NAMALWA (cell line): ENCODE measurements at places on chromosomes 11 and 22.
A peak's percentile ranks its signal among the peaks of the same experiment; 100 is the strongest.

DNA sequence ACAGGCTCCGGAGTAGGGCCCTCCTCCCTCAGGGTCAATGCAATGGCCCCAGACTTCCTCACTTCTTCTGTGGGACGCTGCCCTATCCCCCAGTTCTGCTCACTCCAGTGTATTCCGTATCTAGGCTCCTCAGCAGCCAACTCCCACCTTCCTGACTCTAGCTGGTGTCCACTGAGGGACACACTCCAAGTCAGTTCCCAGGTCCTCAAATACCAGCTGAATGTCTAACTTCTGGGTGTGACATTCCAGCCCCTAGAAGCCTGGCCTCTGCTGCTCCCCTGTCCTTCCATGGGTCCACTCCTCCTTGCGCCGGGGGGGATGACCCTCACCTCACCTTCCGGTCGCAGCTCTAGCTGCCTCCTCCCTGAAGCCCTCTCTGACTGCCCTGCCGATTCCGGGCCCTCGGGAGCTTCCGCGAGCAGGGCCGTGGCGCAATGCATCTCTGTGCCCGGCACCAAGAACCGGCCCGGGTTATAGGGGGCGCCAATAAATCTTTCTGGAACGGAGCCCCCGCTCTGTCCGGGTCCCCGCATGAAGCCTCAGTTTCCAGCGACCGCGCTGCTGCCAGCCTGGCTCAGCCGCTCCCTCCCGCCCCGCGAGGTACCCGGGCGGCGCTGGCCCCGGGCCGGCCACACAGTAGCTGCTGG, 15.4 kb downstream of the BAD start:
- peak; percentile 50 for DNase-seq

DNA sequence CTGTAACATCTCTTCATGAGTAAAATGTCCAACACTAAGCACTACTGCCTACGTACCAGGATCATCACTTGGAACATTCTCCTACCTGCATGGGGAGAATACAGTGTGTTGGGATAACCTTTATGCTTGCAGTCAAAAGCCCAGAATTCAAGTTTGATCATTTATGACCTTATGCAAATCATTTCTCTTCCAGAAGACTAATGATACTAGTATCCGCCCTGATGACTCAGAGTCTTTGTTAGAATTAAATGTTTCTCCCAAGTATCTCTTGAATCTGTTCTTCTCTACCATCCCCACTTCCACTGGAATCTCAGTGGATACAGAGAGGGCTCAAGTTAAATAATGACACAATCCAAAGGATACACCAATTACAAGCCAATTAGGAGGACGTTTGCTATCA, 12.4 kb downstream of the MAJIN start:
- no peak for DNase-seq

DNA sequence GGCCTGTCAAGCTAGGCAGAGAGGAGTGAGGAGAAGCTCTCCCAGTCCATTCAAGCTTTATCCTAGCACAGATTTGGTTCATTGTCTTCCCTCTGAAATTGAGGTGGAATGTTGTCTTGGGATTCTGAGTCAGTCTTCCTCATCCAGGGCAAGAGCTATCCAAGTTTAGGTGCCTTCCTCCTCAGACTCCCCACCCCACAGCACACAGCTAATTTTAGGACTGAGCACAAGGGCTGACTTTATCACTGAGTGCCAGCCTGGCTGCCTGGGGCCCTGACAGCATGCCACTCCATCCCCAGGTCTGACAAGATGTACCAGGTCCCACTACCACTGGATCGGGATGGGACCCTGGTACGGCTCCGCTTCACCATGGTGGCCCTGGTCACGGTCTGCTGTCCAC, 2.6 kb downstream of the PGAP2 start:
- no peak for DNase-seq

DNA sequence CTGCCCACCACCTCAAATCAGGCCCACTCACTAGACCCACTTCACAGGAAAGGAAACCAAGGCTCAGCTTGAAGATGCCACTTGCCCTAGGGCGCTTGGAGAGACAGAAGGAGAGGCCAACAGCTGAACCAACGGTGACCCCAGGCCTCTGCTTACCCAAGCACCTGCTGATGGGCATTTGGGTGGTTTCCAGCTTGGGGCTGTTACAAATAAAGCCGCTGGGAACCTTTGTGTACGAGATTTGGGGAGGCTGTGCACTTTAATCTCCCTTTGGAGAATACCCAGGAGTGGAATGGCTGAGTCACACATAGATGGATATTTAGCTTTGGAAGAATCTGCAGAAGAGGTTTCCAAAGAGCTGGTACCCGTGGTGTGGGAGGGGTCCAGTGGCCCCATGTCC, 50.9 kb upstream of the LINC01488 start:
- DNase-seq, result no peak

DNA sequence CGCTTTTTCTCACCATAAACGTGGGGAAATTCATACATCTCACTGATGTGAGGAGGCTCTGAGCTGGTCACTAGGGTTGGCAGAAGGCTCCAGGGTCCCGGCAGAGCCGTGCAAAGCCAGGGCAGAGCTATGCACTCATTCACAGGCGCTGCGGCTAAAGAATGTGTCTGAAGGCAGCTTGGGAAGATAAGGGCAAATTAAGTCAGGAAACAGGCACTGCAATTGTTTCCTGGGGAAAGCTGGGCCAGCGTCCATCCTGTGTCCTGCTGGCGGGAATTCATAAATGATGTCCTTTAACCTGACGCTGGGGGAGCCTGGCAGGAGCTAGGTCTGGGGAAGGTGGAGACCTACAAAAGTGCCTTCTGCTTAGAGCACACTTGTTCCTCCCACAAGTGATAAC, 27.6 kb downstream of the PKNOX2 start:
- no peak for DNase-seq

DNA sequence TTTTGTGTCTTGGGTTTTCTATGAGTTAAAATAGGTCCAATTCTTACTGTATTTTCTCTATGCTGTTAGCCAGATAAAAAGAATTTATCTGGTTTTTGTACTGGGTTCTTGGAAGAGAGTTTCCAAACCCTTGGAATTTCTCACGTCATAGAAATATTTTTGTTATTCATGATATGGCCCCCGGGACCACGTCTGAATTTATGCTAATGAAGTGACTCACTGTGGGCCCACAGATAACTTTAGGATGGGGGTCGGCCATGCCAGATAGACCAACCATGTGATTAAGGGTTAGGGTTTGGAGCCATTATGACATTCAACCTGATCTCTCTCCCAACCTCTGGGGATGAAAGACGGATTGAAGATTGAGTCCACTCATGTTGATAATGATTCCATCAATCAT, 35.6 kb upstream of the DDI1 start:
- no peak for DNase-seq

DNA sequence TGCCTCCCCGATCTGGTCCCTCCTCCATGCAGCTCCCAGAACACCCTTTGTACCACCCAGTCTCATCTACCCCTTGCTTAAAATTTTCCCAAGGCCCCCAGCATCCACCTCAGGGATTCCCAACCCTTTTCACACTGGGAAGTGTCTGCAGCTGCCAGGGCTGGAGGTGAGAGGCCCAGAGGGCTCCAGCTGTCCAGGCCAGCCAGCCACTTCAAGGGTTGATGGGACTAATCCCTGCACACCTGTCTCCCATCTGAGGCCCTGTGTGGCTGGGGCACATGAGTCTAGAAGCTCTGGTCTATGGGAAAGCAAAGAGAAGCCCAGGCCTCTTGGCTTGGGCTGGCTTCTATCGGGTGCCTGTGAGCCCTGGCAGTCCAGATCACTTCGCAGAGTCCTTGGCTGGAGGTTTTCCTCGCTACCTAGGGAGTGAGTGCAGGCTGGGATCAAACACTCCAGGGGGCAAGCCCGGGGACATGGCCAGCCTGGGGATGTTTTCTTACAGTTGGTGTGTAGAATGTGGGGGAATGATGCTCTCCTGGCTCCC, 41.1 kb upstream of the TPBGL start:
- no peak for DNase-seq

DNA sequence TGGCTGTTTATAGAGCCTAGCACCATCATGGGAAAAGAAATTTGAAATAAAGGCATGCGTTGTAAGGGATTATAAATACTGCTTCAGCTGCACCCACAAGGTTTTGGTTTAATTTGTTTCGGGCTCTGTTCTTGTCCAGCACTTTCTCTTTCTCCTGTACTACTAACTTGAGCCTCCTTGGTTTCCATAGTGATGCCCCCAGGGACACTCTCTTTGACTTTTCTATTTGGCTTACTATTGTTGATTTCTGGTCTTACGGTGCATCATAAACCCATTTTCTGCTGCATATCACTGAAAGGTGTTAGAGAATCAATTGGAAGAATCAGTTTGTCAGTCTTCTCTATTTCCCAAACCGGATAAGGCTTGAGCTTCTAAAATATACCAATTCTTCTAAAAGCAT, 1674.3 kb upstream of the RAG2 start:
- no peak for DNase-seq

DNA sequence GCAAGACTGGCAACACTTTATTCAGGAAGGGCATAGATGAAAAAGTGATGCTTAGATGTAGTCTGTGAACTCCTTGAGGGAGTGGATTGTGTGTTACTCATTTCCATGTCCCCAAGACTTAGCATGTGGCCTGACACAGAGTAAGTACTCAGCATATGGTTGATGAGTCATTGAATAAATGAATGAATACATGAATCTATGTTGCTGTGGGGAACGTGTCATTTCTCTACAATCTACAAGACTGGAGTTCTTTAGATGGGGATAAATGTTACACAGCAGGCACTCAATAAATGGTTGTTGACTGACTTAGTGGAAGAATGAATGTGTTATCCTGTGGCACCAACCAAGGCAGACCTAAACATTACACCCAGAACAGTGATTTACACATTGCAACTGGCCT, 17.9 kb downstream of the BPIFC start:
- no peak for DNase-seq

- no peak for DNase-seq
These were observed 37.9 kb downstream of the PKNOX2 start for GRCh38 chr11:125202362-125202880.

GRCh38 chr11:94925422-94926270, 47.7 kb downstream of the CWC15 start:
- no peak for DNase-seq

DNA sequence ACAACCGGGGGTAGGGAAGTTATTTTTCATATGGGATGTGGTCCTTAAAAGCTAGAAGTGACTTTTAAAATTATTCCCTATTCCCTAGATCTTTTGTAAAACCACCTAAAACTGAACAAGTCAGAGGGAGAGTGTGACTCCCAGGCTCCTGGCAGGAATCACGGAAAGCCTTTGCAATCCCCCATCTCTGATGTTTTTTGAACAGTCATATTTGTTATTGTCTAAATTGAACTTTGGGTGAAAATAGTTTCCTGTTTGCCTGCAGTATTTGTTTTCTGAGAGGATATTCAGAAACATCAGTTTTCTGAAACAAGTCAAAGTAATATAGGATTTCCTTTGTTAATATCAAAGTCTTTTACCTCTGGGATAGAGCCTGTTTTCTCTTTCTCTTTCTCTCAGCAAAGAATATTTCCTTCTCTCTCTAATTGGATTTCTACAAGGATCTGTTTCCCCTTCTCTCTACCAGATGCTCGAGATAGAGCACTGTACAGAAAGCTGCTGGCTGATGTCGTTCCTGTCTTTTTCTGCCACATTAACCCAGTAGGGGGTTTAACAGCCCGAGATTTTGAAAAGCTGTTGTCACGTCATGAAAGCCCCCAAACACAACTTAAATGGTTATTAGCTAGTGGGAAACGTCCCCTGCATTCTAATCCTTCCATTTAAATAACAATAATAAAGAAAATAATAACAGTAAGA, 132.2 kb upstream of the PITPNB start:
- no peak for DNase-seq

DNA sequence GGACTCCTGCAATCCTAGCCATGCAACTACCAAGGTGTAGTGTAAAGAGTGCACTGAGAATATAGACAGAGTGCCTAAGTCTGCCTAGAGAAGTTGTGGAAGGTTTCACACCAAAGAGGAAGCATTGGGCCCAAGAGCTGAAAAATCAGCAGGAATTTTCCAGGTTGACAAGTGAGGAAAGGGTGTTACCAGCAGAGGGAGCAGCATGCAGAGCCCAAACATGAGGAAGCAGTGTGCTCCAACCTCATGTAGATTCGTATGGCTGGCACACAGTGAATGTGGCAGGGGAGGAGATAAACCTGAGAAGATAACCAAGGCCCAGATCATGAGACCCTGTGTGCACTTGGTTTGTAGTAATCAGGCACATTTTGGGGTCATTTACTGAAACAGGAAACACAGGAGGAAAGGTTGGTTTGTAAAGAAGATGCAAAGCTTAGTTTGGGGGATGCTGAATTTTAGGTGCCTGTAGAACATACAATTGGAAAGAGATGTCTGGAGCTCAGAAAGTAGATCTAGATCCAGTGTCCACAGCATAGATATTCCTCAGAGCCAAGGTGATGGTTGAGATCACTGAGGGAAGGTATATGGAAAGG, 1.7 kb downstream of the HPX start:
- peak; percentile 67 for DNase-seq

DNA sequence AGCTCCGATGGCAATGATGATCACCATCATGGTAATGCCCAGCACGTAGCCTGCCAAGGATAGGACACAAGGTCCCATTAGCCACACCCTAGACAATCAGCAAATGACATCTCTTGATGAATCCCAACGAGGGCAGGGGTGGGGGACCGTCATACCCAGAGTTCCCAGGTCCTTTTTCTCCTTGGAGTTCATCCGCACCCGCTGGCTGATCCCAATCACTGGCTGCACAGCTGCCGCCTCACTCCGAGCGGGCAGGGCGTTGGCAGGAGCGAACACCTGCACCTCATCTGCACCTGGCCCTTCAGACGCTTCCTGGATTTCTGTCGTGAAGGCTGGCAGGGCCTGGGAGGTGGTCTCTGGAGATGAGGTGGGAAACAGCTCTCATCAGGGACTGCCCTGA, 2.9 kb downstream of the PIK3IP1 start:
- DNase-seq, result no peak
